ENCODE measurements at places on chromosomes 2 and 18.

DNA sequence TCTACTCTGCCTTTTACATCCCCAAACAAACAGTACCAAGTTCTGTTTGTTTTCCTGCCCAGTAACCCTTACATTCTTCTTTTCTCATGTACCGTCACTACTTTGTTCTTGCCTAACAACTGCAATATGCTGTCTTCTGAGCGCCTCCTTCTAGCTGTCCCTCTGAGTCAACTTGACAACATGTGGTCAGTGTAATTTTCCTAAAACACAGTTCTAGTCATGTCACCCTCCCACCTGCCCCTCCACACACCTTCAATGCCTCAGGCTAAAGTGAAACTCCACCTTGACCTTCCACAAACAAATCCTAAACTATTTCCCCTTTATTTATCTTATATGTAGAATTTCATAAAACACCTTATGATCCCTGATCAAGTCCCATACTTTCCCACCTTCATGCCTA is 124.6 kb upstream of the CD302 start:
- DNase-seq = no peak

DNA sequence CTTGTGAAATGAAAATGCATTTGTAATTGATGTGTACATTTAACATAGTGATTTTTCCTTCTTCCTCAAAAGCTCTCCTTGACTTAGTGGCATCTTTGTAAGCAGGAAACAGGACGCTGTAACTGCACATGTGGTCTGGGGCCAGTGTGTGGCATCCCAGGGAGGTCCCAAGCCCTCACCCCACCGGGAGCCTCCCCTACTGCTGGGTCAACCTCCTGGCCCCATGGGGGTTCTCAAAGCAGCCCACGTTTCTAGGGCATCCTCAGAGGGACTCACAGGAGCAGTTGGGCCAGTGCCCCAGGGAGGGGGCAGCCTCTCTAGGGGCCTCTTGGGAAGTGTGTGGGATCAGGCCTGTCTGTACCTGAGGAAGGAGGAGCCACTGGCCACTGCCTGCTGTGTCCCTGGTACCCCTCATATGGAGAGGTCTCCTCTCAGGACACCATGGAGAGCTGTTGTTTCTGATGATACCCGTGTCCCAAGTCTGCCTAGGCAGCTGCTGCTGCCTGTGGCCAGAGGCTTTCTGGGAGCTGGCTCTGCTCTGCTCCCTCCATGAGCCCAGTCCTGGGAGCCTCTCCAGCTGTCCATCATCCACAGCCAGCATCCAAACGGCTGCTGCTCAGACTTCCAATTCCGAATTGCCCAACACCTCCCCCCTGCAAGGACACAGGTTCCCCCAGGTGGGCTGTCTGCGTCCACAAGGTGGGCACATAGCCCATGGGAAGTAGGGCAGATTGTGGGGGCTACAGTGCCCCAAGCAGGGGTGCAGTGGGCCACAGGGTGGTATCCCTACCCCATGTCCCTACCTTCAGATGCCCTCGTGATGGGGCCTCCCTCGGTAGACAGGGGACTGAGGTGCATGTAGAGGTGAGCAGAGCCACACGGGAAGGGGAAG is 13.4 kb downstream of the ARHGEF4 start:
- no peak for DNase-seq

DNA sequence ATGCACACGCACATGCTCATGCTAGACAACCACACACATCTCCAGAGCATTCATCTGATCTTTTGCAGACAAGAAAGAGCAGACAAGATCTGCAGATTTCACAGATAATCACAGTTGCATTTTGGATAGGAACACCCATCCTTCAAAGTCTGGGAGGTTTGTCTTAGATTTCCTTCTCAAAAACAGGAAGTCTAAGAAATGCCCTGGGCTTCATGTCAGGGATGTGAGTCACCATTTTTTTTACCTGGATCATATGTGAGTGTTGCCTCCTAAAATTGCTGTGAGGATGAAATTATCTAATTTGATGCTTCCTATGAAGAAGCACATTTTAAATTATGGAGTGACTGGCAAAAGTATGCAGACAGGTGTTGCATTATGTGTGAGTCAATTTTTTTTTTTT is 46.1 kb downstream of the SRD5A2 start:
- DNase-seq = no peak

GRCh38 chr2:238654479-238655197 is 193.2 kb upstream of the TWIST2 start:
- DNase-seq = no peak

- DNase-seq = no peak
These were observed 238.0 kb upstream of the COPS8 start for GRCh38 chr2:236847538-236848263.
